ENCODE measurements at places on chromosomes 5 and 9. TPM values are rescaled to one million over a fixed set of nuclear protein-coding genes. Genes with fewer than 3 reads are reported as not detected.

TMEFF1 gene
- total RNA-seq = 3.3 TPM

NTRK2 gene
- under 0.01 TPM for total RNA-seq

SPATA31A1 gene
- total RNA-seq = not detected

TRAPPC13 gene
- total RNA-seq = 9.3 TPM

NAIP gene
- total RNA-seq = 3.2 TPM

DBH gene
- total RNA-seq = not detected

SPINK13 gene
- total RNA-seq = not detected

DIPK1B gene
- total RNA-seq = 18.1 TPM

AJM1 gene
- total RNA-seq = 0.81 TPM

Measured in mesangial cell (primary cell).